ENCODE measurements at places on chromosomes 2 and 18. TPM values are rescaled to one million over a fixed set of nuclear protein-coding genes. Genes with fewer than 3 reads are reported as not detected.

Gene SP5
- 8.5 TPM for total RNA-seq

Gene RASGRP3
- total RNA-seq, result not detected

Gene NXPH2
- 4.3 TPM for total RNA-seq

Gene TRAF3IP1
- total RNA-seq, result 11.2 TPM

Gene CNGA3
- total RNA-seq, result not detected

GRCh38 chr2:73890301-73891092, 2.3 kb upstream of the ACTG2 start:
- no peak overlapping the region for H3K4me3 ChIP-seq
- H3K27ac ChIP-seq, result no peak overlapping the region
- H3K36me3 ChIP-seq, result no peaks in the 10 kb centered on the region

DNA sequence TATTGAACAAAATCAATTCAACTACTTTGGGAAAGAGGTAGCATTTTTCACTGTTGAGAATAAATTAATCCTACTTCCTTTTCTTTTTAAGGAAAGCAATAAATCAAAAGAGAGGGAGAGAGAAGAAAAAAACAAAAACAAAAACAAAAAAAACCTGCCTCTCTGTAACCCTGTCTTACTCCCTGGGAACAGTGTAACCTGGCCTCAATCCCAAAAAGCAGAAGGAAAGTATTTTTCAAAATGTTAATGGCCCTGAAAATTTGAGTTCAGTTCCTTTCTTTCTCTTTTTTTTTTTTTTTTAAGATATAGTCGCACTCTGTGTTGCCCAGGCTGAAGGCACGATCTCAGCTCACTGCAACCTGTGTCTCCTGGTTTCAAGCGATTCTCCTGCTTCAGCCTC, 35.9 kb downstream of the RHOB start:
- no peak for DNase-seq
- H3K27me3 ChIP-seq, result peaks cover 14% of the 10 kb centered on the region
- peaks cover 13% of the 10 kb centered on the region for H3K4me1 ChIP-seq

DNA sequence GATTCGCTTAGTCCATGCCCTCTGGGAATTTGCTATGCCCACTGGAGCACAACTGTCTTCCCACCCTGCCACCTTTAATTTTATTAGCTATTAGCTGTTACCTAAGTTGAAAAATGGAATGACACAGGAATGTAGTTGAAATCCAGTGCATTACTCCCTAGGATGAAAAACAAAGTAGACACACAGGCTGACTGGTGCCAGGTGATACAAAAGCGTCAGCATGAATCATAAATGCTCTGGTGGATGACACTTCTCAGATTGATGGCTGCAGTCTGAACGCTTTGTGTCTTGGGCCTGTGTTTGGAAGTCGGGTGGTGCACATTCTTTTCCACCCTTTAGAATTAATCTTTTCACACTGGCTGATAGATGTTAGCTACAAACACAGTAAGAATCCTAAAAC, 802.0 kb downstream of the DCC start:
- no peak for DNase-seq
- no peaks in the 10 kb centered on the region for H3K27me3 ChIP-seq

DNA sequence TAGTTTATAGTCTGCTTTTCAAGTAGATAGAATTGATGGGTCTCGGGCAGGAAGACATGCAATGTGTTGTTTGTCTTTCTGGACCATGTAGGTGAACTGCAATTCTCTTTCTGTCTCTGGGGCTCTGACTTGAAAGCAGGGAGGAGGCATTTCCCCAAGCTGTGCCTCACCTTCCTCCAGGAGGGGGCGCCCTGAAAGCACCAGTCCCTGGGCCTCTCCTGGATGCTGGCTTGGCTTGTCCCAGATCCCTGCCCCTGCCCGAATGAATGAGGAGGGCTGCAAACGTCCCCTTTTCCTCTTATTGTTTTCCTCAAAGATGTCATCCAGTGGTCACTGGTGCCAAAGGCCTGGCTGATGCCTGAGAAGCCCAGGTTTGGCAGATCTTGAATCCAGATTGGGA, 270.6 kb downstream of the CELF4 start:
- H3K4me1 ChIP-seq, result peaks cover 8% of the 10 kb centered on the region
- no peak overlapping the region for H3K27ac ChIP-seq
- no peaks in the 10 kb centered on the region for H3K27me3 ChIP-seq
- H3K36me3 ChIP-seq, result no peaks in the 10 kb centered on the region
- no peak overlapping the region for H3K4me3 ChIP-seq
- DNase-seq, result peak; percentile 85

DNA sequence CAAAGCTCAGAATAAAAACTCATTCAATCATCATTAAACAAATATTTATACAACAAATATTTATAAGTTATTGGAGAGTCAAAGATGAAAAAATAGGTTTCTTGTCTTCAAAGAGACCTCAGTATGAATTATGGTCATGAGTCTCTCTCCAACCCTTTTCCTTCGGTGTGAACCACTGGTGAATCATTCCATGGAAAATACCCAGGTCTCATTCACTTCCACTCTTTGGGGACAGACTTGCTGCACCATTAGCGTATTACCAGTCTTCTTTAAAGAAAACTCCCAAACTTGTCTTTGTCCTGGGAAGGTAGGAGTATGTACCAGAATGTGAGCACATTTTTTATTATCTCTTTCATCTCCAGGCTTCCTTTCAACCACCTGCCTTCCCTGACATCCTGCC, 257.4 kb upstream of the RBMS1 start:
- H3K27ac ChIP-seq, result no peak overlapping the region
- no peak overlapping the region for H3K4me3 ChIP-seq
- DNase-seq, result no peak
- H3K36me3 ChIP-seq, result no peaks in the 10 kb centered on the region
- H3K4me1 ChIP-seq, result peaks cover 5% of the 10 kb centered on the region

GRCh38 chr2:72681016-72681995, 144.5 kb downstream of the EXOC6B start:
- no peak for DNase-seq
- no peaks in the 10 kb centered on the region for H3K27me3 ChIP-seq
- no peaks in the 10 kb centered on the region for H3K36me3 ChIP-seq
- H3K27ac ChIP-seq, result no peak overlapping the region

GRCh38 chr2:42495611-42496010, 1.8 kb upstream of the KCNG3 start:
- H3K27ac ChIP-seq, result no peak overlapping the region
- H3K4me3 ChIP-seq, result peak overlapping the region; percentile 70
- H3K36me3 ChIP-seq, result no peaks in the 10 kb centered on the region
- H3K4me1 ChIP-seq, result peaks cover 34% of the 10 kb centered on the region

GRCh38 chr2:64524604-64525316, 632 bp downstream of the AFTPH start:
- peak; percentile 78 for DNase-seq
- H3K36me3 ChIP-seq, result no peaks in the 10 kb centered on the region
- H3K27ac ChIP-seq, result peak overlapping the region; percentile 78
- peaks cover 9% of the 10 kb centered on the region for H3K27me3 ChIP-seq
- peak overlapping the region; percentile 93 for H3K4me3 ChIP-seq

DNA sequence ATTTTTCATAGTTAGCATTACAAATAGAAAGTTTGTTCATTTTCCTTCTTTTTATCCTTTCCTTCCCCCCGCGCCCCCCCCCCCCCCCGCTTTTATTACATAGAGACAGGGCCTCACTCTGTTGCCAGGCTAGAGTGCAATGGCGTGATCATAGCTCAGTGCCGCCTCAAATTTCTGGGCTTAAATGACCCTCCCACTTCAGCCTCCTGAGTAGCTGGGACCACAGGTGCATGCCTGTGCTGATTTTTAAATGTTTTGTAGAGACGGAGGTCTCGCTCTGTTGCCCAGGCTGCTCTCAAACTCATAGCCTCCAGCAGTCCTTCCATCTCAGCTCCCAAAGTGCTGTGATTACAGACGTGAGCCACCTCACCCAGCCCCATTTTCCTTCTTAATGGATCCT, 91.2 kb upstream of the ALPP start:
- DNase-seq, result no peak
- H3K27ac ChIP-seq, result no peak overlapping the region
- H3K27me3 ChIP-seq, result no peaks in the 10 kb centered on the region
- no peaks in the 10 kb centered on the region for H3K36me3 ChIP-seq
- H3K4me3 ChIP-seq, result no peak overlapping the region
- peaks cover 10% of the 10 kb centered on the region for H3K4me1 ChIP-seq

GRCh38 chr2:88680916-88681315, 10.6 kb upstream of the RPIA start:
- H3K4me3 ChIP-seq, result no peak overlapping the region
- H3K27ac ChIP-seq, result no peak overlapping the region
- no peaks in the 10 kb centered on the region for H3K27me3 ChIP-seq
- H3K36me3 ChIP-seq, result peaks cover 6% of the 10 kb centered on the region
- no peaks in the 10 kb centered on the region for H3K4me1 ChIP-seq

DNA sequence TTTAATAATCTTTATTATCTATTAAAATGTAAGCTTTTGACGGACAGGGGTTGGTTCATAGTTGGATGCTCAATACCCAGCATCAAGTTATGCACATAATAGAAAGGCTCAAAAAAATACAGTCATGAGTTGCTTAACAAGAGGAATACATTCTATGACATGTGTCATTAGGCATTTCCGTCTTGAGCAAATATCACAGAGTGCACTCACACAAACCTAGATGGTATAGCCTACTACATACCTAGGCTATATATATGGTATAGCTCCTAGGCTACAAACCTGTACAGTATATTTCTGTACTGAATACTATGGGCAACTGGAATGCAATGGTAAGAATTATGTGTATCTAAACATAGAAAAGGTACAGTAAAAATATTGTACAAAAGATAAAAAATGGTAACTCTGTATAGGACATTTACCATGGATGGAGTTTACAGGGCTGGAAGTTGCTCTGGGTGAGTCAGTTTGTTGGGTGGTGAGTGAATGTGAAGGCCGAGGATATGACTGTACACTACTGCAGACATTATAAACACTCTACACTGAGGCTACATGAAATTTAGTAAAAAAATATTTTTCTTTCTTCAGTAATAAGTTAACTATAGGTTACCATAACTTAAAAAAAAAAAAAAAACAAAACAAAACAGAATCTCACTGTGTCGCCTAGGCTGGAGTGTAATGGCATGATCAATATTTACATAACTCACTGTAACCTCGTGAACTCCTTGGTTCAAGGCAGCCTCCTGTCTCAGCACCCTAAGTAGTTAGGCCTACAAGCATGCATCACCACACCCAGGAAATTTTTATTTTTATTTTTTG, 201.2 kb downstream of the NBAS start:
- DNase-seq, result no peak
- H3K27me3 ChIP-seq, result no peaks in the 10 kb centered on the region
- no peak overlapping the region for H3K27ac ChIP-seq
- H3K4me1 ChIP-seq, result no peaks in the 10 kb centered on the region
- H3K36me3 ChIP-seq, result no peaks in the 10 kb centered on the region

DNA sequence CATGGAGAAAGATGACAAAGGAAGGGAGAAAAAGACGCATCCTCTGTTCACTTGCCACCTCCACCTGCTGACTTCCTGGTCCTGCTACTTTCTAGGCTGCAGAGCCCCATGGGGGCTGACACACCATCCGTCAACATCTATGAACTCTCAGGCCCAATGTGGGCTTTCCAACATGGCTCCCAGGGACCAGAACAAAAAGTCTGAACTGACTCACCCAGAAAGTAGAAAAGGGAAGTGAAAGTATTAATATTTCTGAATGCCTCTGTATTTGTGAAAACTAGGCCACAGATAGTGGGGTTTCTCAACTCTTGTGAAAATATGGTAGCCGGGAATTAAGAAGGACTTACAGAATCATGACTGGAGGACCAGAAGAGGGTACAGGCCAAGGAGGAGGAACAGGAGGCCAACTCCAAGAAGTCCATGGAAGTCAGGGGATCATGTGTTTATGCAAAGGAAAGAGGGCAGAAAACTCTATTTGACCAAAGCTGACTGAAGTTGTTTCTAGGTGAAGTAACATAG, 123.1 kb upstream of the CAB39 start:
- H3K4me1 ChIP-seq, result no peaks in the 10 kb centered on the region
- no peak overlapping the region for H3K27ac ChIP-seq
- H3K4me3 ChIP-seq, result no peak overlapping the region
- no peak for DNase-seq

DNA sequence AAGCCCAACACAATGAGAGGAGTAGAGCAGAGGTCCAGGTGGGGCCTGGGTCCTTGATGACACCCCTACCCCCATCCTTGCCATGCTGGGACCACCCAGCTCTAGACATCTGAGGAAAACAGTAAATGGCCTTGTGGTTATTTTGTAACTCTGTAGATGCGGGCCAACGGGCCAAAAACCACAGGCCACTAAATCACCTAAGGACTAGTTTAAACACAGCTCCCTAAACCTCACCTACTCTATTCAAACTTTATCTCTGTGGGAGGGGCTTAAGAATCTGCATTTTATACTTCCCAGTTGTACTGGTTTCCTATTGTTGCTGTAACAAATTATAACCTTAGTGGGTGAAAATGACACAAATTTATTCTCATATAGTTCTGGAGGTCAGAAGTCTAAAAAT, 19.0 kb upstream of the SERTAD2 start:
- H3K36me3 ChIP-seq, result no peaks in the 10 kb centered on the region
- peaks cover 7% of the 10 kb centered on the region for H3K4me1 ChIP-seq
- no peak for DNase-seq
- H3K27ac ChIP-seq, result no peak overlapping the region

DNA sequence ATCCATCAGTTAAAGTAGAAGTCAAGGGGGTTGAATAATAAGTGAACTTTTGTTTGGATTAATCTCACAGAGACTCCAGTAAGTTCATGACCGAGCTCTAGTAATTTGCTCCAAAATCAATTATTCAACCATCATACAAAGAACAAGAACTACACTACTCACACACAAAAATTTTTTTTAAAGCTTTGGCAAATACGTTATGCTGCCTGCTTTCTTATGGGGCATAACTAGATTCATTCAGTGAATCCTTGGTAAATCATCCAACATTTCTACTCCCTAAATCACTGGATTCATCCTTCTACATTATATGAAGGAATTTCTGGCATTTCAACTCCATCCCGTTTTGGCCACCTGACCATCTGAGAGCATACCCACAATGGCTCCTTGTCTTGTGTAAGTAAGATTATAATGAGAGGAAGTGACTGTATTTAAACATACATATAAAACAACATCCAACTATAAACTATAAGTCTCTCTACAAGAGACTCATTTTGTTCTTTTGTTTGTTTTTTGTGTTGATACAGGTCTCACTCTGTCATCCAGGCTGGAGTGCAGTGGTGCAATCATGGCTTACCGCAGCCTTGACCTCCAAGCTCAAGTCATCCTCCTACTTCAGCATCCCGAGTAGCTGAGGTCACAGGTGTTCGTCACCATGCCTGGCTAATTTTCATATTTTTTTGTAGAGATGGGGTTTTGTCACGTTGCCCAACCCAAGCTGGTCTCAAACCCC, 144.2 kb upstream of the LRRTM4 start:
- no peaks in the 10 kb centered on the region for H3K4me1 ChIP-seq
- no peak overlapping the region for H3K4me3 ChIP-seq
- DNase-seq, result no peak
- no peak overlapping the region for H3K27ac ChIP-seq
- no peaks in the 10 kb centered on the region for H3K36me3 ChIP-seq

Data from neural progenitor cell (in vitro differentiated cells).